ENCODE measurements at places on chromosomes 4 and X.

DNA sequence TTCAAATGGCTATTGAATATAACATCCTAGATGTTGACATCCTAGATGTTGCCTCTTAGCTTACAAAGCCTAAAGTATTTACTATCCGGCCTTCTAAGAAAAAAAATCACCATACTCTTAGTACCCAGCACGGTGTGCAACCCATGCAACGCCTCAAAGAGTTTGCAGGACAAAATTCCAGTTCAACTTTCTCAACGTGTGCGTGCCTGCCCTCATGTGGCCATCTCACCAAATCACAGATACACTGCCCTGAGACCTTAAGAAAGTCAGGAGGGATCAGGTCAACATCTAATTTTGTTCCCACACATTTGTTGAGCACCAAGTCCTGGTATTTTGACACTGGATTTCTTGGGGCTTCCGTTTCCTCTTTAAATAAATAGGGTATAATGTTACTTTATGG is 68.3 kb downstream of the CRMP1 start:
- DNase-seq = no peak

GRCh38 chrX:36562986-36563385 is 445.2 kb upstream of the FAM47C start:
- no peak for DNase-seq

GRCh38 chr4:168487282-168488035 is 7.2 kb upstream of the DDX60L start:
- DNase-seq = no peak

DNA sequence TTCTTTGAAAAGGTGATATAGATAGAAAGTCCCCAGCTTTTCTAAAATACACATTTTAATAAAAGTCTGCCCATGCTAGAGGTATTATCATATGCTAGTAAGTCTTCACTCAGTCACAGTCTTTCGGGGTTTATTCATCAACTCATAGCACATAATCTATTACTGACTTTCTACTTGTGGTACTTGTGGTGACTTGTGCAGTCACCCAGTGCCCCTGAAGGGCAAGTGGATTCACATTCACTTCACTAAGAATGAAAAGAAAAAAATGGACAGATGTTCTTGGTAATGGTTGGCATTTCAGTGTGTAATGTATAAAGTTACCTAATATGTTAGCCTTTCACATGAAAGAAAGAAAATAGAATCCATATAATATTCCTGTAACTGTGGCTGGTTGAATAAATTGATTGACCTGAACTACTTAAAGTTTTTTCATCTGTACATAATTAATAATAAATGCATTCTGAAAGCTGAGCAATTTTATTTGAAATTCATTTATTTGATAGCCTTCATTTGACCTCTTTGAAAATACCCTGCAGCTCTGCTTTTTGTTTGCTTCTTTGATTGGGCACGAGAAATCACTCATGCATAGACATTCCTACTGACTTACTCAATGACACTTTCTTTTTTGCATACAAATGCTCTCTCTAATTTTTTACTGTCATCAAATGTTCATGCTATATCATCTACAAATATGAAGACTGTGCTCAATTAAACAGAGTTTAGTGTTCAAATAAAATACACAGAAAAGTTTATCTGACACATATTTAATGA is 39.5 kb upstream of the ZNF330 start:
- DNase-seq = no peak

GRCh38 chr4:3267576-3268394 is 18.8 kb downstream of the MSANTD1 start:
- no peak for DNase-seq

DNA sequence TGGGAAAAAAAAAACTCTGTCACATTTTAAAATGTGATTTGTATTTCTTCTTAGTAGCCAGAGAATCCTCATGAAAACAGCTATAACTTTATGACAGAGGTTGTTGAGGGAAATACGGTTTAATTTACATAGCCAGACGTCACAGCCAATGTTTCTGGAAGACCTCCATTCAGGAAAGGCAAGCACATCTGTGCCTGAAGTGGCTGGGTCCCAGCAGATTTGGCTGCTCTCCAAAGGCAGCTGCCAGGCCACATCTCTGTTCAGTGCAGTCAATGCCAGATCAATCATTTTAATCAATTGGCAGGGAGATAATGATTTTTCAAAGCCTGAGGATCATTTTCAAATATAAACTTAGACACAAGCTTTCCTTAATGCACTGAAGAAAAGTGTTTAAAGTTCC is 86.5 kb upstream of the ZIC3 start:
- no peak for DNase-seq

- DNase-seq = no peak
Observed at GRCh38 chr4:173288296-173288695, 45.9 kb downstream of the HMGB2 start.

GRCh38 chr4:168551945-168552695 is 55.3 kb downstream of the PALLD start:
- no peak for DNase-seq

DNA sequence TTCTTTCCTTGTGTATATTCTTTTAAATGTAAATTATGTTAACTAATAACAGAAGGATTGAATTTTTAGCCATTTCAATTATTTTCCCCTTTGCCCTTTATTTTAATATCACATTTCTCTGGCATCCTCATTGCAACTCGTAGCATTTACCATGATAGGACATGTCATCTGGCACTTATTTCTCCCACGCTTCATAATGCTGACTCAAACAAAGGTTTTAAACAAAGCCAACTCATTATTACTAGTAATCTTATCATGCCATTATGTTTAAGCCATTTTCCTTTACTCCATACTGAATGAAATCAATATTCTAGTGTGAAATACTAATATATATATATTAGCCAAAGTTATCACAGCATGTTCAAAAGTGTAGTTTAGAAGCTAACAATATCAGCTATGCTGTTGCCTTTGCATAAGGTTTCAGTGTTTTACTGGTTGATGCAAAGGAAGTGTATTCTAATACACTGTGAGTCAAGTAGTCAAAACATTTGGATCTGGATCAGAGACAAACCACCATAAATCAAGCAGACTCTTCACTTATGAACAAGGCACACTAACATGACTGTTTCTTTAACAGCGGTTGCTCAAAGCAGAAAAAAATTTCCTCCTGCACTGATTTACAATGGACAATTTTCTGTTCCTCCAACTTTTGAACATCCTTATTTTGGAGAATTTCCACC is 281.6 kb downstream of the SLC7A11 start:
- DNase-seq = no peak

GRCh38 chr4:1509366-1509765 is 103.1 kb upstream of the NKX1-1 start:
- no peak for DNase-seq

- no peak for DNase-seq
Observed at GRCh38 chr4:86521373-86521969, 72.6 kb upstream of the PTPN13 start.

DNA sequence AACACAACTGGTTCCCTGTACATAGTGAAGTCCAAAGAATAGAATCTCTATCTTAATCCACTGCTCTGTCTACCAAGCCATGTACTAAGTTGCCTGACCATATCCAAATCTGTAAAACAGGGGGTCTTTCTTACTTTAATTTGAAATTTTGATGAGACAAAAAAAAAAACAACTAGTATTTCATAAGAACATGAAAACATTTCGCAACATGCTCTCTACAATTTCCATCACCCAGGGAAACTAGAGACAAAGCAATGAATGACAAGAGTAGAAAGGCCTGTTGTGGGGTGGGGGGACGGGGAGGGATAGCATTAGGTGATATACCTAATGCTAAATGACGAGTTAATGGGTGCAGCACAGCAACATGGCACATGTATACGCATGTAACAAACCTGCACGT is 279.9 kb downstream of the PPP3CA start:
- no peak for DNase-seq

- peak; percentile 3 for DNase-seq
Observed at GRCh38 chrX:129600981-129601424, 53.8 kb downstream of the APLN start.

GRCh38 chrX:154505734-154506133 is 10.3 kb downstream of the FAM3A start:
- DNase-seq = no peak

DNA sequence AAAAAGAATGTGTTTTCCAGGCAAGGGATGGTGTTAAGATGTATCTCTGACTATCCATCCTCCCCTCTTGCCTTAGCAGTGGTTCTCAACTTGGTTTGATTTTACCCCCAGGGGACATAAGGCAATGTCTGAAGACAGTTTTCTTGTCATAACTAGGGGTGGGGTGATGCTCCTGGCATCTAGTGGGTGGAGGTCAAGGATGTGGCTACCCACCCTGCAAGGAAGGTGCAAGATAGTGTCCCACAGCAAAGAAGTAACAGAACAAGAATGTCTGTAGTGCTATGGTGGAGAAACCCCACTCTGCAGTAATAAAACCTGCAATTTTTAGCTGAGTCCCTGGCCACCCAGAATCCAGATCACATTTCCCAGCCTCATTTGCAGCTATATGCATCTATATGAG is 81.2 kb upstream of the TBL1X start:
- DNase-seq = no peak

DNA sequence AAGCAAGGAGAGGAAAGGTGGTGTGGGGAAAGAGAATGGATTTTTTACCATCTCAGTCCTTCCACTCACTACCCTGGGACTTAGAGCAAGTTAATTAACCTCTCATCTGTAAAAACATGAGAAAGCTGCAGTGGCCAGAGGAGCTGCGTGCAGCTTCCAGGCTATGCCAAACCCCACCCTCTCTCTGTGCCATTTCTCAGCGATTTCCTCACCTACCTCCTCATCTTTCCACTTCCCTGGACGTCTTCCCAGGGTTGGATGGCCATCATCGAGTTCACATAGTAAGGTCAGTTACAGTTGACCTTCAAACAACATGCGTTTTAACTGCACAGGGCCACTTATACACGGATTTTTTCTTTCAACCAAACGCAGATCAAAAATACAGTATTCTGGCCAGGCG is 64.3 kb downstream of the SMIM20 start:
- no peak for DNase-seq

- DNase-seq = no peak
Observed at GRCh38 chr4:57501720-57502119, 391.5 kb upstream of the IGFBP7 start.

DNA sequence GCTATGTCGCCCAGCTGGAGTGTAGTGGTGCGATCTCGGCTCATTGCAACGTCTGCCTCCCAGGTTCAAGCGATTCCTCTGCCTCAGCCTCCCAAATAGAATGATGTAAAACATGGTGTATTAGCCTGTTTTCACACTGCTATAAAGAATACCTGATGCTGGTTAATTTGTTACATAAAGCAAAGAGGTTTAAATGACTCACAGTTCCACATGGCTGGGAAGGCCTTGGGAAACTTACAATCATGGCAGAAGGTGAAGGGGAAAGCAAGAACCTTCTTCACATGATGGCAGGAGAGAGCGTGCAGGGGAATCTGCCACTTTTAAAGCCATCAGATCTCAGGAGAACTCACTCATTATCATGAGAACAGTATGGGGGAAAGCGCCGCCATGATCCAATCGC is 1191.8 kb downstream of the ARAP2 start:
- no peak for DNase-seq

All from NCI-H510A treated with DMSO at 0.1 percent for 48 hours (cell line).